ENCODE measurements at places on chromosomes 7 and 10. TPM values are rescaled to one million over a fixed set of nuclear protein-coding genes. Genes with fewer than 3 reads are reported as not detected.

- H3K36me3 ChIP-seq = no peaks in the 10 kb centered on the region
- DNase-seq = no peak
- H3K4me3 ChIP-seq = no peak overlapping the region
- no peaks in the 10 kb centered on the region for H3K4me1 ChIP-seq
Observed at GRCh38 chr7:117859246-117859812, 13.9 kb downstream of the CTTNBP2 start.

GRCh38 chr7:6588566-6588965, 1.3 kb upstream of the INTS15 start:
- peaks cover 31% of the 10 kb centered on the region for H3K36me3 ChIP-seq
- no peak for DNase-seq
- H3K27me3 ChIP-seq = no peaks in the 10 kb centered on the region

DNA sequence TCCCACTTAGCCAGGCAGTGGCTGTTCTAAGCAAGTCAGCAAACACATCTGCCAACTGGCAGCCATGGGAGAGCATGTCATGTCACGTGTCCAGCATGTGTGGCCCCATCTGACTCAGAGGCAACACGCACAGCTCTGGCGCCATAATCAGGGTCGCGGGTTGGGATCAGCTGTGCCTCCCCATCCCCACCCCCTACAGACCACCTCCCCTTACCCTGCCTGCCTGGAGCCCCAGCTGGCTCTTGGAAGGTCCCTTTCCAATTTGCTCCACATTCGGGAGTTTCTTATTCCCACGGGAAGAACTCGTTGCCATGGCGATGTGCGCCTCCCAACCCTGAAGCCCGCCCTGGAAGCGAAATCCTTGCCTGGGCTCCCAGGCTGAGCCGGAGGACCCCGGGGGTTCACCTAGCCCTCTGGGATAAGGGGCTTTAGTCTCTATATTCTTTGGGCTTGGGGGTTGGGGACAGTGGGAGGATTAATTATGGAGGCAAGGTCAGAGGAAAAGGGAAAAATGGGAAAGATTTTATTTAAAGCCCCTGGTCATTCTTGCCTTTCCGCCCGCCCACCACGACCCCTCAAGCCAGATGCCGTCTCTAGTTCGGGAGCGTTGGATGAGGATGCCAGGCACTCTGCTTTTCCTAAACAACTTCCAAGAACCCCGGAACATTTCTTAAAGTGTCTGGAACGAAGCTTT, 283.7 kb downstream of the ZEB1 start:
- peaks cover 10% of the 10 kb centered on the region for H3K4me1 ChIP-seq
- H3K4me3 ChIP-seq = peak overlapping the region; percentile 66
- peaks cover 9% of the 10 kb centered on the region for H3K27me3 ChIP-seq

Gene TRPV5
- not detected for total RNA-seq

Gene CUL2
- total RNA-seq = 35.4 TPM

Measured in activated naive CD8-positive, alpha-beta T cell treated with anti-CD3 and anti-CD28 coated beads, Interleukin-2, amount 10 ng/mL, durations not matched to agents 7 days and 5 days (primary cell).